ENCODE measurements at places on chromosomes 5 and 9.

- no peak for DNase-seq
Measured at GRCh38 chr9:137217276-137218211, 4.5 kb downstream of the RNF208 start.

GRCh38 chr5:44868541-44868940 lies 59.8 kb downstream of the MRPS30 start:
- DNase-seq, result no peak

DNA sequence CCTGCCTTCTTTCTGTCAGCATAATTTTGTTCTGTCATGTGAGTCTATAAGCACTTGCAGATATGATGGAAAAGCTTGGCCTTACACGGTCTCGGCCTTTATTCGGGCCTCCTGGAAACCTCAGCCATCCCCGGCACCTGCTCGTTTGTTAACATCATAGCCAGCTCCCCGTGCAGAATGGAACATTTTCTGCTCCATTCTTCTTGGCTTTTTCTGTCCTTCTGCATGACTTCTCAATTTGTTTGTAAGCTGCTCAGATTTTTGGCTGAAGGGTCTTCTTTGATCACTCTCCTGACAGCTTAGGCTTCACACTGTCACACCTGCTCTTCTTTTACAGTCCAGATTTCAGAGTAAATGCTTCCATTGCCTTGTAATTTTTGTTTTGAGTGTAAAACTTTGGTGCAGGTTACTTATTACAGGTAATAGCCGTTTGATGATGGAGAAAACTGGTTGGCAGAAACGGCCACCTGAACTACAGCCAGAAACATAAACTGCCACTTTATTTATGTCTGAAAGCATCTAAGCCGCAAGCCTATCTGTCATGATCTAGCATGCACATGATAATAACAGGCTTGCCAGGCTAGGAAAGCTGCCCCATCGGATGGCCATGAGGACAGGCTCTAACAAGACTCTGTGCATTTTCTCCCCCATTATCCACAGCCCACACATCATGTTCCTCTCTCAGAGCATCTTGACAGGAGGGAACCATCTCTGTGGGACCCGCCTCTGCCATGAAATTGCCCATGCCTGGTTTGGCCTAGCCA lies 197.0 kb downstream of the AOPEP start:
- no peak for DNase-seq

GRCh38 chr5:1509346-1510085 lies 14.2 kb downstream of the LPCAT1 start:
- no peak for DNase-seq

DNA sequence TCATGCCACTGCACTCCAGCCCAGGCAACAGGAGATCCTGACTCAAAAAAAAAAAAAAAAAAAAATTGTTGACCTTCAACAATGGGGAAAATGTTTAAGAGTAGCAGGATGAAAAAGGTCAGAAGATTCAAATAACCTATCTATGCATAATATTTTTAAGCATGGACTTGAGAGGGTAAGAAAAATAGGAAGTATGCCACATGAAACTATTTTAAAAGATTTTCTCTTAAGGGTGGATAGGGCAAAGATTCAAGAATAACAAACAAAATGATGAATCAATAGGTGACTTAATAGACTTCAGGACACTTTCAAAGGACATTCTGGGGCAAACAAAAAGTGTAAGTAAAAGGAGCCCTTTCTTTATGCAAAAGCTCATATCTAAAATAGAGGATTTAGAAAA lies 3.2 kb downstream of the TEX48 start:
- no peak for DNase-seq

DNA sequence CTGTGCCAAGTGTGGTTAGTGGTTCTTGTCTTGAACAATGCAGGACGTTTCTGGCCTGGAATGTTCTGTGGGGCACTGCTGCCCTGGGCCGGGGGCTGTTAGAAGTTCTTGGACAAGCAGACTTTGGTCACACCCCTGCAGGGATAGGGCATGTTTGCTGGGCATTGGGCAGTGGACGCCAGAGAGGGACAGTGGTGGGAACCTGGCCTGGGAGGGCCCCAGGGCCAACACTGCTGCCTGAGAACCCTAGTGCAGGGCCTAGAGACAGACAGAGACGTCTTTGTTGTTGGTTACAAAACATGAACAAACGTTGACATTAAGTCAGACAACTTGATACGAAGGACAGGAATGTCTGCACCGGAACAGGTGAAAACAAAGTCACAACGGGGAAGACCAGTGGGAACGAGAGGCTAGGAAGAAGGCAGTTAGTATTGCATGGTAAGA lies 57.0 kb downstream of the WNK2 start:
- no peak for DNase-seq

DNA sequence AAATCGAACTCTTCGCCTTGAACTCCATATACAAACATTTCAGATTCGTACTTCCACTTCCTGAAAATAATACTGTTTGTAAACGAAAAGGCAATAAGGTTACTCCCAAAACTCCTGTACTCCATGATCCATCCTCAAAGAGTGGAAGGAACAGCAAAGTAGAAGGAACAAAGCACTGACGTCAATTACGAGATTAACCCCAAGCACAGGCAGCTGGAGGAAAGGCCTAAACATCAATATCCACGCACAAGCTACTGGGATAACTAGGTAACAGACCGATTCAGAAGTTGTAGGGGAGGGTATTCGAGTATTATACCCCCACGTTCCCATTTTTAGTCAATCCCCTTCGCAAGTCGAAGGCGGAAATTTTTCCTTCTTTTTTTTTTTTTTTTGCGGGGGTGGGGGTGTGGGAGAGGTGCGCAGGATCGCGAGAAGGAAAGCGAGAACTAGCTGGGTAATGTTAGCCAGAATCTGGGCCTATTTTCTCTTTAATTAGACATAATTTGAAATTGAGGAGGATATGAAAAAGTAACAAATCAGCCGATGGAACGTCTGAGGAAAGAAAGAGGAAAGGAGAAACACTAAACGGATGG lies 909 bp downstream of the AFF4 start:
- no peak for DNase-seq

GRCh38 chr5:152472083-152472482 lies 67.0 kb upstream of the NMUR2 start:
- no peak for DNase-seq

DNA sequence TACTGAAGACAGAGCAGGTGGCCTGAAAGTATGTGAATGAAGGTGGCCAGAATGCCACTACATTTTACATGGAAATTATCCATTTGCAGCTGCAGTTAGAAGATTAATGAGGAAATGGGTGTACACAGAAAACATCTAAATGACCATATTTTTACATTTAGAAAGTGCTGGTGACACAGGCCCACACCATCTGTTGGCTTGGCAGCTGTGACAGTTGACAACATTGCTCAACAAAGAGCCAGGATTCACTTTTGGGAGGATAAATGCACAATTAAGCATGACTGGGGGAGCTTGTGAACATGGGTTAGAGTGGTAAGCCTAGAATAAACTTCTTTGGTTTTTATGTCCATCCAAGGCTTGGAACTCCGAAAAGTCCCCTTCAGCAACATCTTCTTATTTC lies 360.5 kb downstream of the KCTD16 start:
- no peak for DNase-seq

DNA sequence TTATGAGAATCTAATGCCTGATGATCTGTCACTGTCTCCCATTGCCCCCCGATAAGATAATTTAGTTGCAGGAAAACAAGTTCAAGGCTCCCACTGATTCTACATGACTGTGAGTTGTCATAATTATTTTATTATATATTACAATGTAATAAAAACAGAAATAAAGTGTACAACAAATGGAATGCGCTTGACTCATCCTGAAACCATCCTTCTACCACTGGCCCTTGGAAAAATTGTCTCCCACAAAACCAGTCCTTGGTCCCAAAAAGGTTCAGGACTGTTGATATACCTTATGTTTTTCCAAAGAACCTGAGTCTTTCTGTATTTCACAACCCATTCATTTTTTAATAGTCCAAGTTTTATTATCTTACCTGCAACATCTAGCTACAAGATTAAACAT lies 403.5 kb downstream of the TAF11L14 start:
- DNase-seq, result no peak

DNA sequence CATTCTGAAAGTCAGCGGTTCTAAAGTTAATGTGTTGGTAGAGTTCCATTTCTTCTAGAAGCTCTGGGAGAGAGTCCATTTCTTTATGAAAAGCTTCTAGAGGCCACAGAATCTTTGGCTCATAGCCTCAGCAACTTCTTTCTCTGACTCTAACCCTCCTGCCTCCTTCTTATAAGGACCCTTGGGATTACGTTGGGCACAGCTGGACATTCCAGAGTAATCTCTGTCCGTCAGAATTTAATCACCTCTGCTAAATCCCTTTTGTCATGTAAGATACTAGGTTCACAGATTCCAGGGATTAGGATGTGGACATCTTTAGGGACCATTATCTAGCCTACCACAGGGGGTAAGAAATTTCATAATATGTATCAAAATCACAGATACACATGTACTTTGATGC lies 22.6 kb upstream of the ANKDD1B start:
- no peak for DNase-seq

DNA sequence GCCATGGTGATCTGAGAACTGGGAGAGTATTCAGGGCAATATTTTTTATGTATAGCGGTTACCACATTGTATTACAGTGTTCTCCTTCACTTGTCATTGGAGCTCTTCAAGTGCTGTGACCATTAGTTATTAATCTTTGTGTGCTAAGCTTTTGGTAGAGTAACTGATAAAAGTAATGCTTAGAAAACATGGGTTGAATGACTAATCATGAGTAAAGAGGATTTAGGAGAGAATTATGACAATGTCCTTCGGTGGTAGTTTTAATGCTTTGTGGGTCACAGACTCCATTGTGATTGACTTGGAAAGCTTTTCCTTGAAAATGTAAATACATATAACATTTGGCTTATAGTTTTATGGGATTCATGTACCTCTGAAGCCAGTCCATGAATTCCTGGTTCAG lies 21.4 kb downstream of the TGFBR1 start:
- no peak for DNase-seq

DNA sequence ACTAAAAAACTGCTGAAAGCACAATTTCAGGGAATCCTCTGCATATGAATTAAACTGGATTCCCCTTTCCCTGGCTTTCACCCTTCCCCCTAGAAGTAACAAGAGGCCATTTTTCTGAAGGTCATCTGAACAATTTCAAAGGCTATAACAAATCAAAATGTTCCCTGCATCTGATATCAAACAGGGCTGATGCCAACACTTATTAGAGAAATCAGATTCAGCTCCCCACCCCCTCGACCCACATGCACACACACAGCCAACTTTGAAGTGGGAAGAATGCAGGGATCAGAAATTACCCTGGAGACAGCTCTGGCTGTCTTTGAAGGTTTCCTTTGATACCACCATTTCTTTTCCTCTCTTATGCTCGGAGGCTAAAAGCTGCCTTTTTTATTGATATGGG lies 149.0 kb upstream of the RAPGEF1 start:
- DNase-seq, result no peak

GRCh38 chr9:121838746-121839669 lies 187.6 kb downstream of the DAB2IP start:
- DNase-seq, result no peak

DNA sequence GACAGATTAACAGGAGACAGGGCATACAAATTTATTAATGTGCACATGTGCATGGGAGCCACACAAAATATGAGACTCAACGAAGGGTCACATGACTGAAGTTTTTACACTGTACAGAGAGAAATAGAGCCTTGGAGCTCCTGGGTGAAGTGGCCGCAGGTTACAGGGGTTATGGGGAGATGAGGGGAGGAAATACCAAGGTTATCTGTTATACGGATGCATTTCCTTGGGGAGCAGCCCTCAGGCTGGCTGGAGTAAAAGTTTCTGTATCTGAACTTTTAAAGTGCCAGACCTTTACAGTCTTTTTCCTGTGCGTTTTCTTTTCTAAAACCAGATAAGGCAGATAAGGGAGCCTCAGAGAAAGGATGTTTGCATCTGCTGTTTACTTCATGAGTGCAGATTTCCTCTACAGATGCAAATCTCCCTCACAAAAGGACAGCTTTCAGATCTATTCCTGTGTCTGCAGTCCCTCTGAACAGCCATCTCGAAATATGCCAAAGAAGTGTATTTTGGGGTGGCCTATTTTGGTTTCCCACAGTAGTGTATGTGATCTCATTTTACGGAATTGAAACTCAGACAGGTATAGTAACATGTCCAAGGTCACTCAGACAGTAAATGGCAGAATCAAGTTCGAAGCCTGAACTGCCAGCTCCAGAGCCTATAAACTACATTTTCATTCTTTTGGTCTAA lies 139.3 kb upstream of the FBXL17 start:
- DNase-seq, result no peak

DNA sequence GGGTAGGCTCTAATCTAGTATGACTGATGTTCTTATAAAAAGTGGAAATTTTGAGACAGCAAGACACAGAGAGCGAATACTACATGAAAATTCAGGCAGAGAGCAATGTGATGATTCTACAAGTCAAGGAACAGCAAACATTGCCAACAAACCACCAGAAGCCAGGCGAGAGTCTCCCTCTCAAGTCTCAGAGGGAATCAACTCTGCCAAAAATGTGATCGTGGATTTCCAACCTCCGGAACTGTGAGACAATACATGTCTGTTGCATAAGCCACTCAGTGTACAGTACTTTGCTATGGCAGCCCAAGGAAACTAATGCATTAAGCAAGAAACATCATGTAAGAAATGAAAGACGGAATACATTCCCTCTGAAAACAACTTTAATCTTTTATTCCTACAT lies 52.1 kb upstream of the CCNG1 start:
- DNase-seq, result no peak

DNA sequence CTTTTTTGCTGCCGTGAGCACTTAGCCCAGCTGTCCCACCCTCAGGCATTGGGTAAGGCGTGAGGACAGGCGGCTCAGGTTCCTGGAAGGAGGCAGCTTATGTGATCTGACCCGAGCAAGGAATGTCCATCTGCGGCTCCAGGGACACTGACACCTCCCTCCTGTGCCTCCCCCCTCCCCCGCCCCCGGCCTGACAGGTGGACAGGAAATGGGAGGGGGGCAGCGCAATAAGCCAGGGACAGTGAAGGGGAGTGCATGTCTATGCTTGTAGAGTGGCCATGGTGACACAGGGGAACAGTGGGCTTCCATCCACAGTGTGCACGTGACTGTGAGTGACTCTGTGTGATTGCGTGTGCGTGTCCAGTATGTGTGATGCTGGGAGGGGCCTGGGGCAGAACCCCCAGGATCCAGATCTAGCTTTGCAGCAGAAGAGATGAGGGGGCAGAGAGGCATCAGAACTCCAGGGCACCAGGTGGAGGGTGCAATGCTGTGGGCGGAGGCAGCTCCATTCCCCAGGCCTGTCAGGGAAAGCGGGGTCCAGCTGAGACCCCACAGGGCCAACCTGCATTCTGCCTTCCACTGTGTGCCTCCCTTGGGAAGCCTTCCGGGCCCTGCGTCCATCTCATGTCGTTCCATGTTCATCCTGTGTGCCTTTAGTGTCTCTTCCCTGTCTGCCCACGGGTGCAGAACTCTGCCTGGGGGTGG lies 30.5 kb downstream of the CNTFR start:
- no peak for DNase-seq

- DNase-seq, result no peak
Measured at GRCh38 chr5:34923694-34924461, 5.5 kb upstream of the DNAJC21 start.

- no peak for DNase-seq
Measured at GRCh38 chr5:159804121-159804520, 112.2 kb upstream of the ADRA1B start.

DNA sequence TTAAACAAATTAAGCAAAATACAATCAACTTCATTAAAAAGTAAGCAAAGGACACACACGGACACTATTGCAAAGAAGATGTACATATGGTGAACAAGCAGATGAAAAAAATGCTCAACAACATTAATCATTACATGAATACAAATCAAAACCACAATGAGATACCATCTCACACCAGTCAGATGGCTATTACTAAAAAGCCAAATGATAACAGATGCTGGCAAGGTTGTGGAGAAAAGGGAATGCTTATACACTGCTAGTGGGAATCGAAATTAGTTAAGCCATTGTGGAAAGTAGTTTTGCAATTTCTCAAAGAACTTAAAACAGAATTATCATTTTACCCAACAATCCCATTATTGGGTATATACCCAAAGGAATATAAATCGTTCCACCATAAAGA lies 636.2 kb upstream of the ST8SIA4 start:
- no peak for DNase-seq
